ENCODE measurements at places on chromosomes 7 and 10. TPM values are rescaled to one million over a fixed set of nuclear protein-coding genes. Genes with fewer than 3 reads are reported as not detected.

The COL26A1 gene
- 7.8 TPM for polyA plus RNA-seq

The GOLGA7B gene
- not detected for polyA plus RNA-seq

The HTR5A gene
- not detected for polyA plus RNA-seq

The GUSB gene
- 57.6 TPM for polyA plus RNA-seq

The FLNC gene
- 0.01 TPM for polyA plus RNA-seq

The ZPBP gene
- polyA plus RNA-seq, result not detected

The EGR2 gene
- 0.15 TPM for polyA plus RNA-seq
